Posterior vena cava (tissue), 2 donors: ENCODE measurements at places on chromosomes 5 and 9. TPM values are rescaled to one million over a fixed set of nuclear protein-coding genes. Genes with fewer than 3 reads are reported as not detected.

GRCh38 chr9:81841333-81841732 lies 86.9 kb upstream of the SPATA31D4 start:
- DNase-seq = no peak

DNA sequence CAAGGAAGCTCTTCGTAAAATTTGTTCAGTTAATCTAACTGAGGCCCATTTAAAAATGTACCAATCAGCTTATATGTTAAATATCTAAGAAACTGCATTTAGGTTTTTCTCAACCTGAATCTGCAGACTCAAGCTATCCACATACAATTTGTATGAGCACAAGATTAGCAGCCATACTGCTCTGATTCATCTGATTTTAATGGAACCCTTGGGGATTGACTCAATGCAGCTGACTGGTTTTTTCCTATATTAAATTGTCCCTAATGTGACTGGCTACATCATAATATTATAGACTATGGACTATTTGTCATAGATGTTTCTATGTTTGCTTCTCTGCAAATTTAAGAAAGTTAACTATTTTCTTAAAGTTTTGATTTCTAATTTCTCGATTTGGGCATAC lies 451.0 kb upstream of the TUSC1 start:
- DNase-seq = no peak

DNA sequence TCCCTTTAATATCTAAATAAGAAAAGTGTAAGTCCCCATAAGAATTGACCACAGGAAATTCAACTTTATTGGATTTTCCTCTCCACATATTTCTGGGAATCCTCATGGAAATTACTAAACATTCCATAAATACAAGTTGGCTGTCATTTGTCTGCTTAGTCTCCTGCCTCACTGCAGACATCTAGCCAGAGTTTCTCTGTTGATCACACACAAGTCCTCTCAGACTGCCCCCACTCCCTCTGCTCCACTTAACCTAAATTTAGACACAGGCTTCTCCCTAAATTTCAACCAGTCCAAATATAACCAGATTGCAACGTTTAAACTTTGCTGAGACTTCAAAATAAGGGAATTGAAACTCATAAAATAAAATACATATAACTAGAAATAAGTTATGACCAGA lies 982.1 kb downstream of the DTWD2 start:
- DNase-seq = no peak

DNA sequence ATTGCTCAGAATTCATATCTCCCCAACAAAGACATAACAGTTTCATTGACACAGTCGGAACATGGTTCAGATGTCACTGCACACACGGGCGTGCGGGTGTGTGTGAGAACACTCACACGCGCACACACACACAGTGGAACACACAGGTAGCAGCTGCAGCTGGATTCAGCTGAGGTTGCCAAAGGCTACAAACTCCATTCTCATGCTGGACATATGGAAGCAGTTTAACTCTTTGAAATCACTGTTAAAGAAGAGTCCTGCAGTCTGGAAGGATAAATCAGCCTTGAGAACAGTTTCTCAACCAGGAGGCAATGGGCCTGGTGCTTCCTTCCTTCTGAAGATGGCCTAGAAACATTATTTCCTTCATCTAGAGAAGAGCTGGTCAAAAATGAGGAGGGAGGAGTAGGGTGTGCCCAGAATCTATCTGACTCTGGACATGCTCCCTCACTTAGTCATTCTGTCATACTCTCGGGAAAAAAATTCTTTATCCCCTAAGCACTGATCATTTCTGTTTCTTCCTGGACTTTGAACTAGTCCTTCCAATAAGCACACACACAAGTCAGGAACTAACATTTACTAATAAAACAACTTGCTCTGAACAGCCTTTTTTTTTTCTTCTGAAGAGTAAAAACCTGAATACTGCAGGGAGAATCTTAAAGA lies 160.6 kb downstream of the ZDHHC21 start:
- DNase-seq = no peak

- DNase-seq = no peak
Observed at GRCh38 chr9:125960626-125961025, 213.5 kb downstream of the PBX3 start.

- no peak for DNase-seq
Observed at GRCh38 chr9:71857159-71857558, 53.8 kb downstream of the ABHD17B start.

DNA sequence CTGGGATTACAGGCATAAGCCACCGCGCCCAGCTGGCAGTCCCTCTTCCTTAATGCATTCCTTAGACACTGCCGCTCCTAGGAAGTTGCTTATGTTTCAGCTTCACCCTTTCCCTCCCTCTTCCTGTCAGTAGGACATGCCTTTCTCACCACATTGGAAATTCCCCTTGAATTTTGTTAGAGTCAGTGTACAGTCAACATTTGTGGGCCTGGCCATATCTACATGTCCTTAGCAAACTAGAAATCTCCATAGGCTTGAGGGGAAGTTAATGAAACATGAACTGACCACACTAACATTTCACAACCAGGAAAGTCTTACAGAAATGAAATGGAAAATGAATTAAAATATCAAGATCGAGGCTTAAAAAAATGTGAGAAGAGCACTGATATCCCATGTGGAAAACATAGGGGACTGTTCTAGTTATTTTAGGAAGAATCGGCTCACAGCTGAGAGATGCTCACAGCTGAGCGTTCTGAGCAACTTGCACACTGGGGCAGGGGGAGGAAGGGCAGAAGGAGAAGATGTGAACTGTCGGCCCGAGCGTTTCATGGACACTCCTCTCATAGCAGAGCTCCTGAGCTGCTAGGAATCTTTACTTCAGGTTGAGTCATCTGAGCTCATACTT lies 21.1 kb upstream of the LVRN start:
- no peak for DNase-seq

DNA sequence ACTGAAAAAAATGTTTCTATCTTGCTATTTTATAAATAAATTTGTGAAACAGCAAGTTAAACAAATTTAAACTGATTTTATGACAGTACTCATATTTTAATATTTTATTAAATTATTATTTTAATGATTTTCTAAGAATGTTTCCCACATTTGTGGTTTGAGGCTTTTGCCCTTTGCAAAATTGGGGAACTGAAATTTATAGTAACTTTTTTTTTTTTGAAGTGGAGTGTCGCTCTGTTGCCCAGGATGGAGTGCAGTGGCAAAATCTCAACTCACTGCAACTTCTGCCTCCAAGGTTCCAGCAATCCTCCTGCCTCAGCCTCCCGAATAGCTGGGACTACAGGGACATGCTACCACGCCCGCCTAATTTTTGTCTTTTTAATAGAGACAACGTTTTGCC lies 7.2 kb upstream of the ADGRV1 start:
- no peak for DNase-seq

- no peak for DNase-seq
Observed at GRCh38 chr5:98217138-98217537, 556.3 kb upstream of the RGMB start.

DNA sequence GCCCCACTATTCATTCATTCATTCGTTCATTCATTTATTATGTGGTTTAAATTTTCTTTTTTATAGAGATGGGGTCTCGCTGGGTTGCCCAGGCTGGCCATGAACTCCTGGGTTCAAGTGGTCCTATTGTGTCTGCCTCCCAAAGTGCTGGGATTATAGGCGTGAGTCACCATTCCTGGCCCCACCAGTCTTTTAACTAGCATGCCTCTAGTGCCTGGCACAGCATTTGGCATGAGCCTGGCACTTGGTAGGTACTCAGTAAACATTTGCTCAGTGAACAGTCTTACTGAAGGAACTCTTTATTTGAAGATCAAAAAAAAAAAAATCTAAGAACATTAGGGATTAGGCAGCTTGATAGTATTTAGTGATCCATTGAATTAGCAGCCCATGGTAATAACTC lies 98.1 kb downstream of the KDM4C start:
- peak; percentile 25 for DNase-seq

The GLRA1 gene
- total RNA-seq = not detected

The CORO2A gene
- 0.95 TPM for total RNA-seq

The DMRTA1 gene
- 0.09 TPM for total RNA-seq
